Activated naive CD8-positive, alpha-beta T cell treated with anti-CD3 and anti-CD28 coated beads, Interleukin-2, amount 50 U/mL, for 24 hours (primary cell): ENCODE measurements at places on chromosomes 5 and 9.

DNA sequence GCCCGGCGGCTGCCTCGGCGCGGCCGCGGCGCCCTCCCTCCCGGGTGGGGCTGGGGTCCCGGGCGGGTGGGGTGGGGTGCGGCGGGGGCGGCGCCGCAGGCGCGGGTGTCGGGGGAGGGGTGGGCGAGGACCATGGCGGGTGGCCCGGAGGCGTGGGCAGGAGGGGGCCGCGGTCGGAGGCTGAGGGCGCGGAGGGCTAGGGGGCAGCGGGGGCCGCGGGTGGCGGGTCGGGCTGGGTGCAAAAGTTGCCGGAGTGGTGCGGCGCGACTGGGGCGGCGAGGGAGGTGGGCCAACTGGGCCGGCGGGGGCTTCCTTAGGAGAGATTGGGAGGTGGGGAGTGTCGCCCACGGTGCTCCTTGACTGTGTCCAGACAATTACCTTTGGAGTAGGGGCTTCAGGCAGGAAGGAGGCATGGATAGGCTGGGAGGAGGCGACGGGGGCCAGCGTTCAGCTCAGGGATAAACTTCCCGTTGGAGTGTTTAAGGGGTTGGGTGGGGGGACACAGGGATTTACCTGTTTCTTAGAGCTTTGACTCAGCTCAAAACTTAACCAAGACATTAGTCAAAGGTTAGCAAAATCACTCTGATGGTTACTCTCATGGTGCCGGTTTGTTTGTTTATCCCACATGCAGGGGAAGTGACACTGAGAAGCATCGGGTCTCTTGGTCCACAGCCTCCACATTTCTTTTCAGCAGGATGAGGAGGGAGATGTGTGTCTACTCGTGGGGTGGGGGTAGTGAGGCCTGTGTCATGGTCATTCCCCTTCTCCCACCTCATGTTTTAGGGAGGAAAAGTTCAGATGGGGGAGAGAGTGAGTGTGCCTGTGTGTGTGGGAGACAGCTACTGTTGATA, 859 bp downstream of the CSNK1G3 start:
- DNase-seq, result peak; percentile 47

GRCh38 chr9:13324988-13325387, 45.5 kb upstream of the MPDZ start:
- no peak for DNase-seq

GRCh38 chr5:34603378-34603777, 52.8 kb upstream of the RAI14 start:
- no peak for DNase-seq

DNA sequence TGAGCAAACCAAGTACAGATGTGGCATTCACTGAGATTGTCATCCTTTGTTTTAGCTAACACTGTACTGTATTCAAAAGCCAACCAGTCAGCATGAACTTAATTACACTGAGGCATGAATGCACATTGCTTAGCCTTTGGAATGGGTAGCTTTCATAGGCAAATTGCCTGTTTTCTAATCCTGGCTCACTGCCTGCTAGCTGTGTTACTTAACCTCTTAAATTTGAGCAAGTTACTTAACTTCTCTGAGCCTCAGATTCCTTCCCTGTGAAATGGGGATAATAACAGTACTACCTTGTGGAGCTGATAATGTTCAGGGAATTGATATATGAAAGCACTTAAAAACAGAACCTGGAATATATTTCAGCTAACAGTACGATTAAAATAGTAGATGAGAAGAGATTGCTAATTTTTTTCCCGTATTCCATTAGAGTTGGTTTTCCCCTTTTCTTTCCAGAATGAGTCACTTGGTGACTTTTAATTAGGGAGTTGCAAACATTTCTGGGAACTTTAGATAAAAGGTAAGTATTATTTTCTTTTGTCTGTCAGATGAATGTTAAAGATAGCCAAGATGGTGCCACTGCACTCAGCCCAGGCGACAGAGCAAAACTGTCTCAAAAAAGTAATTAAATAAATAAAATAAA, 43.9 kb downstream of the ARRDC3 start:
- no peak for DNase-seq
